ENCODE measurements at places on chromosomes 2 and 18.

- no peak for DNase-seq
Measured at GRCh38 chr2:232928551-232929302, 58.7 kb downstream of the SNORC start.

DNA sequence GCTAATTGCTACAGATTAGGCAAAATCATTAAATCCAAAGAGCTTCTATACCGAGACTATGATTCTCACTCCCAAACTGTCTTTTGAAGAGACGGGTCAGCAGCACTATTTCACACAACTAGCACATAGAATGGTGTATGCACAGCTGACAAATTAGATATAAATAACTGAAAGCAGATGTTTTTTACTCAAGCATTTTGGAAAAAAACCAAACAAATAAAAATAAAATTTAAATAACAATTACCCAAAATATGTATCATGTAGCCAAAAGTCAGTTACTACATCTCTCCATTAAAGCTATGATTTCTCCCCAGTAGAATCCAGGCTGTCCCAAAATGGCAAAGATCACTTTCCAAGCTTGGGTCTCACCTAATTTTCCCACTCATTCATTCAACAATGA lies 107.9 kb downstream of the TMEM163 start:
- DNase-seq: no peak

DNA sequence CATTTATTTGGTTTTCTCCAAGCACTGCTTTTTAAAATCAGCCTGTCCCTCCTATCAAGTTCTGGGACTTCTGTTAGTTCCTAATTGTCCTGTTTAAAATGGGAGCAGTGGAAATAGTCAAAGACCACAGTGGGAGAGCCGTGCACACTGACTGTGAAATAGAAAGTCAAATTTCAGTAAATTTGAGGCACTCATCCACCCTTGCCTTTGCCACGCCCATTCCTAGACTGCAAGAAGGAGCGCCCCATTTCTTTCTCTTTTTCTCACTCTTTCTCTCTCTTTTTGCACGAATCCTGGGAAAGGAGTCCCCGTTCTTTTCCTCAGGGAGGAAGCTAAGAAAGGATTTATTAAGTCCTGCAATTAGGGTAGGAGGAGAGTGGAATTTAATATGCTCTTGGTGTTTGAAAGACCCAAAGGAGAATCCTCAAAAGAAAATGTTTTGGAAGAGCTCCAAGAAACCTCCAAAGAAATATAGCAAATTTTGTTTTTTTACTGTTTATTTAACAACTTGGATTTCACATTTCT lies 7.5 kb downstream of the COL6A3 start:
- DNase-seq: no peak

- no peak for DNase-seq
Measured at GRCh38 chr18:71047882-71048281, 759.0 kb downstream of the SOCS6 start.
